ENCODE measurements at places on chromosomes 4 and X.

DNA sequence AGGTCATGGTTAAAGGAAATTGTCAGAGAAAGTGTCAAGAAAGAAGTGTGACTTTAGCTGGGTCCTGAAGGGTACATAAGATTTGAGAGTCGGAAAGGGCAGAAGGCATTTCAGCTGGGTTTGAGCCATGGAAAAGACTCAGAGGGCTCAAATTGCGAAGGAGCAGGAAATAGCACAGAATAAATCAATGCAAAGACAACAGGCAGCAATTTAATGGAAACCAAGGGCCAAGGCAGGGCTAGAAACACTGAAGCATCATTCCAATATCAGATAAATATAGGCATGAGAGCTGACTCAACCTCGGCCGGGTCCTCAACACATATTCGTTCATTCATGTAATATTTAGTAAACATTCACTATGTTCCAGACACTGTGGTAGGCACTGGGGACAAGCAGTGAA, 3.6 kb upstream of the FMR1 start:
- no peak for DNase-seq

DNA sequence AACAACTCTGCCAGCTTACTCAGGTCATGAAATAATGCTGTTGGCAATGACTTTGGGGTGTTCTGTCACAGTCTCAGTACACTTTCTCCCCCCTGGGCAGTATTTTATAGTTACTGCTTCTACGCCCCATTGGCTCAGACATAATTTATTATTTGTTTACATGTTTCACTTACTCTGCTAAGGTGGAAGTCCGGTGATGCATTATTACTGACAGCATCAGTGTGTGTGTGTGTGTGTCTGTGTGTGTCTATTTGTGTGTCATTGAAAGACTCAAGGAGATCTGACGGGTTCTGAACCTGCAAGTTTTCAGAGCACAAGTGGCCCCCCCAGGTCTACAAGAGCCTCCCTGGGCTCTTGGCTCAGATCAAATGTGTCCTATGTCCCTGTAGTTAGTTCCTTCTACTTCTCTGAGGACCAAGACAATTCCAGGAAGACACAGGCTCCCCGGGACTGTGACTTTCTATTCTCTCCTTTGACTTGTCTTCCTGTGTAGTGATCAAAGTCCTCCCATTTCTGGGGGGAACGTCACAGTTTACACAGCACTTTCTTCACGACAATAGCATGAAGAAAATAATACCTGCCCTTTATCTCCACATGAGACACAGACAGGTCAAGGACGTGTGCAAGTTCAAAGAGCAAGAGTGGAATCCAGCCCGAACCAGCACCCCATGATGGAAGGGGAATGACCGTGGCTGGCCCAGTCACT, 283.7 kb upstream of the GATB start:
- no peak for DNase-seq

- DNase-seq = no peak
Measured at GRCh38 chr4:138292321-138292720, 50.2 kb upstream of the SLC7A11 start.

DNA sequence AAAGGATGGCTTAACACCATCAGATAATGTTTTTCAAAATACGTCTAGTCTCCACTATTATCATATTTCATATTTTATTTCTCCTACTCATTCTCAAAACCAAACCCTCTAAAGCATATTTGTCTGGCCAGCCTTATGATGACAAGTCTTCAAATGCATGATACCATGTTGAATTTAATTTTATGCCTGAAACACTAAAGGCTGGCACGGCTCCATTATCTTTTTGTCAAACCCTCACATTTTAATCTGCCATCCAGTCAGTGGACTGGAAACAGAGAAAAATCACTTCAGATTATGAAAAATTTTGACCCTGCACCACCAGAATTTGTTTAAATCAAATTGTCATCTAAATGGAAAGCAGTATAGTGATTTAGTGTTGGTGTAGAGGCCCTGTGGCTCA, 42.9 kb downstream of the SCD5 start:
- DNase-seq = no peak

DNA sequence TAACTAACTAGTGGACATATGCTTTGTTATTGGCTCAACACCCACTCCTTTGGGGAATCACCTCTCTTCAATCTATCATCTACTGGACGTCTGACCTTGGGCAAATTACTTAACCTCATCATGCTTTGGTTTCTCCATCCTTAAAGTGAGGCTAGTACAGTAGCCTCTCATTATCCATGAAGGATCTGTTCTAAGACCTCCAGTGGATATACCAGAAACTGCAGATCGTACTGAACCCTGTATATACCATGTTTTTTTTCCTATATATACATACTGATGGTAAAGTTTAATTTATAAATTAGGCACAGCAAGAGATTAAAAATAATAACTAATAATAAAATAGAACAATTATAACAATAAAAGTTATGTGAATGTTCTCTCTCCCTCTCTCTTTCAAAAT, 56.2 kb downstream of the HMGB3 start:
- no peak for DNase-seq

GRCh38 chr4:2250357-2251072, 8.6 kb upstream of the HAUS3 start:
- no peak for DNase-seq

All from stimulated activated CD4-positive, alpha-beta T cell treated with anti-CD3 and anti-CD28 coated beads, Interleukin-1b, Interleukin-23, amount 100 ng/mL, for 1 hour (primary cell).